ENCODE measurements at places on chromosomes 6 and 20. TPM values are rescaled to one million over a fixed set of nuclear protein-coding genes. Genes with fewer than 3 reads are reported as not detected.

Gene APOM
- 0.59 TPM for total RNA-seq

Gene TCP11
- total RNA-seq, result 0.37 TPM

Gene LY6G6D
- total RNA-seq, result not detected

Gene DEFB126
- total RNA-seq, result not detected

Gene CCN6
- total RNA-seq, result not detected

Gene OLIG3
- total RNA-seq, result not detected

Gene MAPK13
- 12.1 TPM for total RNA-seq

Data from subcutaneous preadipocyte (primary cell).